Activated CD4-positive, alpha-beta memory T cell treated with anti-CD3 and anti-CD28 coated beads, Interleukin-2, amount 10 ng/mL, durations not matched to agents 7 days and 5 days (primary cell): ENCODE measurements at places on chromosomes 2 and 18. TPM values are rescaled to one million over a fixed set of nuclear protein-coding genes. Genes with fewer than 3 reads are reported as not detected.

DNA sequence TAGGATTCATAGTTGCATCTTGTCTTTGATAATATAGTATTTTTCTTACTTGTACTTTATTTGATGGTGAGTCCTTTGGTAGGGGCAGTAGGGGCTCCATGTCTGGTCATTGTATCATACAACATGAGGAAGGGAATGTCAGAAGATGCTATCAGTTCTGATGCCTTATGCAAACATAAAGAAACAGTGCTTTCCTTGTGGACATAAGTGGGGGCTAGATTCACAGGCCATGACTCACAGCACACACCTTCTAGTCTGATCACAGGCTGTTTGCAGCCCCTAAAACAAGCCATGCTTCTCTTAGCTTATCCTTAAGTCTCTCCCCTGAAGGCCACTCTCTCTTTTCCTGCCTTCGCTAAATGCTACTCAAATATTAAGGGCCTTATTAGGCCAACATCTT lies 10.7 kb upstream of the SLC14A1 start:
- DNase-seq, result no peak

DNA sequence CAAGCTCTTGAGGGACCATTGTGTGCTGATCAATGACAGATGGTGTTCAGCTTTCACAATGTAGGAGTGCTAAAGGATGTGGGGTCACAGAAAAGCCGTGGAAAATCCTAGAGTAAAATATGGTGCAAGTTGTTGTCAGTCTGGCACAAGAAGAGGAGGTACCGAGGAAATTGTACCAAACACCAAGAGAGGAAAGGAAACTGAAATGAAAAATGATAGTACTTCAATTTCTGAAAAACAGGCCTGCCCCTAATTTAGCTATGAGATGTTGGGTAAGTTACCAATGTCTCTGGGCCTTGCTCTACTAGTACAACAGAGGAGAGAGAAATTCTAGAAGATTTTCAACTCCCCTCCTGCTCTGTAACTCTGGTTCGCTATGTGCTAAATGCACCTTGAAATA lies 78.8 kb upstream of the PELI1 start:
- no peak for DNase-seq

GRCh38 chr18:36196238-36196995 lies 9.1 kb downstream of the MOCOS start:
- DNase-seq, result no peak

DNA sequence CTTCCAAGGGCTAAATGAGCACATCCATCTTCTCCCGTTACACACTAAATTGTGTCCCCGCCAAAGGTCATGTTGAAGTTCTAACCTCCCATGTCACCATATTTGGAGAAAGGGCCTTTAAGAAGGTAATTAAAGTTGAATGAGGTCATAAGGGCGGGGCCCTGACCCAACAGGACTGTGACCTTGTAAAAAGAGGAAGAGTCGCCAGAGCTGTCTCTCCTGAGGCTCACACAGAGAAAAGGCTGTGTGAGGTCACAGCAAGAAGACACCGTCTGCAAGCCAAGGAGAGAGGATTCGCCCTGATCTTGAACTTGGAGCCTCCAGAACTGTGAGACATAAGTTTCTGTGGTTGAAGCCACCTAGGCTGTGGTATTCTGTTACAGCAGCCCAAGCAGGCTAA lies 24.1 kb downstream of the TRABD2A start:
- DNase-seq, result peak; percentile 58

MPP4 gene
- total RNA-seq, result not detected

MERTK gene
- 0.20 TPM for total RNA-seq
